ENCODE measurements at places on chromosomes 5 and 9. TPM values are rescaled to one million over a fixed set of nuclear protein-coding genes. Genes with fewer than 3 reads are reported as not detected.

DNA sequence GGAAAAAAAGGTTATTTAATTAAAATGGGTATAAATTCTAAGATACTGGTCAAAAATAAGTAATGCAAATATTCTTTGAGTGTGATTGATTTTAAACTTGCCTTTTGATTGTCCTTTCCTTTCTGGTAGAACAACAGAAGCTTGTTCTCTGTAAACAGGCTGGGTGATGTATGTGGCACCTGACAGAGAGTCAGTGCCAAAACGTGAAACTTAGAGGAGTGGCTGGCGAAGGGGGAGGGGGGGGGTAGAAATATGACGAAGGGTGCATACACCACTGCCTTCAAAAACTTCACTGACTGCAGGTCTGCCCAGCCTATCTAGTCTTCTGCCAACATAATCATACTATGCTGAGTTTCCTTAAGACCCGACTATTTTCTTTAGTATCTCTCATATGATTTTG lies 629.8 kb upstream of the SEMA6A start:
- no peaks in the 10 kb centered on the region for H3K36me3 ChIP-seq
- no peak overlapping the region for H3K4me3 ChIP-seq
- H3K4me1 ChIP-seq = no peaks in the 10 kb centered on the region
- DNase-seq = no peak

- H3K4me3 ChIP-seq = no peak overlapping the region
- no peak for DNase-seq
- no peaks in the 10 kb centered on the region for H3K4me1 ChIP-seq
- no peaks in the 10 kb centered on the region for H3K36me3 ChIP-seq
Measured at GRCh38 chr9:107694390-107694789, 204.8 kb upstream of the KLF4 start.

DNA sequence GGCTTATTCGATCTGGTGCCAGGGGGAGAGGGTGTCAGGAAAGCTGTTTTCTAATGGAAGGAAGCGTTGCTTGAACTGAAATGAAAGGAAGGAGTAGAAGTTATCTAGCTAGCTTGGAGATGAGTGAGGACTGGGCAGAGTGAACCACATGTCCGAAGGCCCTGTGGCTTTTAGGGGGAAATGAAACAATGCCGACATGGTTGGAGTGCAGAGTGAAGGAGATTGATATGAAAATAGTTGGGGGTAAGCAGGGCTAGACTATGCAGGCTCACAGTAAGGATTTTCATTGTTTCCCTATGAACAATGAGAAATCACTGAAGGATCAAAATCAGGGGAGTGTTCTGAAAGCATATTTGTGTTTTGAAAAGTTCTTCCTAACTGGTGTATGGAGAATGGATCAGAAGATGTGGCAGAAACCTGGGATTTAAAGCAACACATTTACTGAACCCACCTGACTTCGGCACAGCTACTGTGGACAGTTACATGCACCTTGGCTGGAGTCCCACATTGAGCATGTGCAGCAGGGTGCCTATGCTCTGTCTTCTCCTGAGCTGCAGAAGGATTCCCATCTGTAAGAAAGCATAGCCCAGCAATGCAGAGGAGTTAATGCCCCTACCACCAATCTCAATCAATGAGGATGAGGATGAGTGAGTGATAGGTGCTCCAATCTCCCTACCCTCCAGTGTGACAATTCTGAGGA lies 144.4 kb upstream of the TBCA start:
- H3K4me3 ChIP-seq = no peak overlapping the region
- H3K27ac ChIP-seq = no peak overlapping the region
- H3K36me3 ChIP-seq = no peaks in the 10 kb centered on the region
- no peaks in the 10 kb centered on the region for H3K27me3 ChIP-seq
- no peak for DNase-seq
- H3K4me1 ChIP-seq = no peaks in the 10 kb centered on the region

- H3K27me3 ChIP-seq = no peaks in the 10 kb centered on the region
- no peak for DNase-seq
- H3K27ac ChIP-seq = peak overlapping the region; percentile 96
- no peaks in the 10 kb centered on the region for H3K36me3 ChIP-seq
- peaks cover 67% of the 10 kb centered on the region for H3K4me1 ChIP-seq
- peak overlapping the region; percentile 74 for H3K4me3 ChIP-seq
Measured at GRCh38 chr5:150488519-150489359, 19.2 kb upstream of the NDST1 start.

DNA sequence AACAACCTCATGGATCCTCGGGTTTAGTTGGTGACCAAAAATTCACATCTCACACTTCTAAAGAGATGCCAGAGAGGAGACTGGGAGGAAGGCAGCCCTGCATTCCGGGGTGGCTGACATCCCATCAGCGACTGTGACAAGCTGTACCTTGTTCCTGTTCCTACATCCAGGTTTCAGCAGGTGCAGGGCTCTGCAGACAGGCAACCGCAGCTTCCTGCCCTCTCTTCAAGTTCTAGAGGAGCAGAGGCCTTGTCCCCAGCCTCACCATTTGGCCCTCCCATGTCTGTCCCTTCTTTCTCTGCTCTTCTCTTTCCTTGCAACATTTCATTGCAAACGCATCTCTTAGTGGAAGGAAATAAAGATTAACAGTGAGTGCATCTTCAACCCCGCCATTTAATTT lies 454.6 kb downstream of the IRX1 start:
- H3K4me1 ChIP-seq = no peaks in the 10 kb centered on the region
- no peak for DNase-seq
- H3K4me3 ChIP-seq = no peak overlapping the region
- no peaks in the 10 kb centered on the region for H3K36me3 ChIP-seq

DNA sequence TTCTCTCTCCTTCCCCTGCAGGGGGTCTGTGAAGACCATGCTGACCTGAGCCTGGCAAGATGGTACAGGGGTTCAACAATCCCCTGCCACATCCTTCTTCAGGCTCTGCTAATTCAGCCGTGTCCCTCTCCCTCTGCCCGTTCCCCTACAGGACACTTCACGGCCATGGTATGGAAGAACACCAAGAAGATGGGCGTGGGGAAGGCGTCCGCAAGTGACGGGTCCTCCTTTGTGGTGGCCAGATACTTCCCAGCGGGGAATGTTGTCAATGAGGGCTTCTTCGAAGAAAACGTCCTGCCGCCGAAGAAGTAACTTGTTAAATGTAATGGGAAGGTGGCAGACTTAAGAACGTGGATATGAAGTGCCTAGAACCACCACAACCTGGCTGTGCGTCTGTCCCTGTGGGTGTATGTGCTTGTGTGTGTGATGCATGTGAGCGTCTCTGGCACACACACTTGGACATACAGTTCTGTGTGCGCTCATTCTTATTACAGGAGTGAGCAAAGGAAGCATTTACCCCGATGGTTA lies 6.9 kb upstream of the CCIN start:
- no peak overlapping the region for H3K4me3 ChIP-seq

GRCh38 chr5:85049020-85049419 lies 664.3 kb upstream of the EDIL3 start:
- no peaks in the 10 kb centered on the region for H3K4me1 ChIP-seq
- no peak overlapping the region for H3K27ac ChIP-seq
- H3K27me3 ChIP-seq = no peaks in the 10 kb centered on the region
- H3K36me3 ChIP-seq = no peaks in the 10 kb centered on the region

DNA sequence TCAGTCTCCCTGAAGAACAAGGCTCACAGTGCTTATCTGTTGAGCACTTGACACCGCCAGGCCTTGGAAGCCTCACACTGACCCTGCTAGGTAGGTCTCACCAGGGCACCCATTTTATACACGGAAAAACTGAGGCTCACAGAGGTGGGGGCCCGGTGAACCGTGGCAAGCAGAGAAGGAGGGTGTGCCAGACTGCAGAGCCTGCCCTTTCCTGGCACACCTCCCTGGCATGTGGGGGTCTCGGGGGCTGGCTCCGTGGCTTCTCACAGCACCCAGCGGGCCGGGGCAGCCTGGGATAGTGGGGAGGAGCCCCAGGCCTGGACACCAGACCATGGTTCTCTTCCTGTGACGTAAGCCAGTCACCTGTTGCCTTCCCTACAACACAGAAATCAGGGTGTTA lies 53.7 kb upstream of the IER5L start:
- DNase-seq = peak; percentile 43
- H3K27ac ChIP-seq = no peak overlapping the region
- peaks cover 18% of the 10 kb centered on the region for H3K4me1 ChIP-seq

DNA sequence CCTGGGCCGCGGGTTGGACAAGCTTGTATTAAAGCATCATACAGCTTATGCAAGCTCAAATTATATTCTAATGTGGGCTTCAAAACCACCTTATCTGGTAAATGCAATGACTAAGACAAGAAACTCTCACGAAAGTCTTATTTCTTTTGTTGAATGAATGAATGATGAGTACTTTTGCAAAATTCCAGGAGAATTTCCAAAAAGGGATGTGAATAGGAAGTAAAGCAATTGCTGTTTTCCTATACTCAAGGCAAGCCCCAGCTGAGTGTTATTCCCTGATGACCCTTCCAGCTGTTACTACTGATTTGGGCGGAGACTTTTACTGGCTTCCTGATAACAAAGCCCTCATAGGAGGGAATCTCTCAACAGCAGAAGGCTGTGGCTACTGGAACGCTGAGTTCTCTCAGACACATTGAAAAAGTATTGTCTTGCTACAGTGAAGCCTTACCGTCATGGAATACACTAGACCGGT lies 162.8 kb downstream of the SREK1 start:
- H3K27ac ChIP-seq = no peak overlapping the region
- no peaks in the 10 kb centered on the region for H3K36me3 ChIP-seq
- H3K4me3 ChIP-seq = no peak overlapping the region
- H3K27me3 ChIP-seq = no peaks in the 10 kb centered on the region
- no peak for DNase-seq

DNA sequence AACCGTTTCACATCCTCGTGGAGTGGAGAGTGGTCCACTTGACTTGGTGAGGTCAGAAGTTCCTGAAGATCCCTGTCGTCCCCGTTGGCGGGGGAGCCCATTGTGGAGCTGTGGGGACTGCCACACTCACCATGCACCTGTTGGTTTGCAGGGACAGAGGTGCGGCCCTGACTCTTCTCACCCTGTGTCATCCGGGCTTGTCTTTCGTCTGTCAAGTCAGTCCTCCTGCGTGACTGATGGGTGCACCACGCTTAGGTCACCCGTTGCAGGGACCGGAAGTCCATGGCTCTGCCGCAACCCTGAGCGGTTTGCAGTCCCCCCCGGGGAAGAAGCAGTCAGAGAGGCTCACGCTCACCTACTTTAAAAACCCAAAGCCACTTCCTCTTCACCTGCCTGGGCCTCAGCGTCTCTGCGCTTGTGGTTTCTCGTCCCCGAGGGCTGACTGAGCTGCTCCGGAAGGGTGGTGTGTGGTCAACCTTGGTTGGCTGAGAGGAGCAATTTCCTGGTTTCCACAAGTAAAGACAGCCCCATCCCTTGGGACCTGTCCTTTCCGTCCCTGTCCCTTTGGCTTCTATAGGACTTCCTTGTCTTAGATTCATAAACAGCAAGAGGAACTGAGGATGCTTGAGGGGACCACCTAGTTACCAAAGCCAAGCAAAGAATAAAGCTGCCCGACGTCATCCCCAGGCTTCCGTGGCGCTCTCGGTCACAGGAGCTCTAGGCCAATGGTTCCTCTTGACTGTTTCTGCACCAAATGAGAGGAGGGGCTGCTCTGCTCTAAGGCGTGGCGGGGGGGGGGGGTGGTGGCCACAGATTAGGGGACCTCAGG lies 53.2 kb downstream of the USP20 start:
- no peaks in the 10 kb centered on the region for H3K36me3 ChIP-seq
- peaks cover 76% of the 10 kb centered on the region for H3K4me1 ChIP-seq
- peak; percentile 97 for DNase-seq

DNA sequence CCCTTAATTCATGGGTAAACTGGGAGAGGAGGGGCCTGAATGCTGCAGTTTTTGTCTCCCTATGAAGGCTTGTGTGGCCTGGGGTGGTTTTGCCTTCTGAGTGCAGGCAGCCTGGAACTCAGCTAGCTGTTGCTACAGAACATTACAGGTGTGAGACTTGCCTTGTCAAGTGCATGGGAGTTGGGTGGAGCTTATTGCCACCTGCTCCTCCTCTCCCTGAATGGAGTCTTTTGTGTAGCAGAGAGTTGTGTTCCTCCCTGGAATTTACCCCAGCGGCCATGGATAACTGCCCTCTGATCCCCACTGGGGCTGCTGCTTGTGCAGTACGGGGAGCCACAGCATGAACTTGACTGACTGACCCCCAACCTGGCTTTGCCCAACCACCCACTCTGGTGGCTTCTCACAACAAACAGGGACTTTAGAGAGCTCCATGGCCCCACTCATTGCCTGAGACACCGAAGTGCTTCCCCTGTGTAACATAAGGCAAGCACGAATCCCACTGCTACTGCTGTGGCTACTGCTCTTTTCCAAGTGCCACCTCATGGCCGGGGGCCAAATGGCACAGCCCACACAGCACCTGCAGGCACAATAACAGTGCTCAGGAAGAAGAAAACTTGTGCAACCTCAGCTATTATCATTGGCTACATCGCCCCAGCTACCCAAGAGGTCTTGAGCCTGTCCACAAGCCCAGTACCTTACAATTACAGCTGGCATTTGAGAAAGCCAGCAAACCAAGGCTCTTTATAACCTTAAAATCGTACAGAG lies 942.9 kb downstream of the CDH18 start:
- no peak overlapping the region for H3K4me3 ChIP-seq
- no peaks in the 10 kb centered on the region for H3K4me1 ChIP-seq
- H3K27me3 ChIP-seq = no peaks in the 10 kb centered on the region
- no peak for DNase-seq

DNA sequence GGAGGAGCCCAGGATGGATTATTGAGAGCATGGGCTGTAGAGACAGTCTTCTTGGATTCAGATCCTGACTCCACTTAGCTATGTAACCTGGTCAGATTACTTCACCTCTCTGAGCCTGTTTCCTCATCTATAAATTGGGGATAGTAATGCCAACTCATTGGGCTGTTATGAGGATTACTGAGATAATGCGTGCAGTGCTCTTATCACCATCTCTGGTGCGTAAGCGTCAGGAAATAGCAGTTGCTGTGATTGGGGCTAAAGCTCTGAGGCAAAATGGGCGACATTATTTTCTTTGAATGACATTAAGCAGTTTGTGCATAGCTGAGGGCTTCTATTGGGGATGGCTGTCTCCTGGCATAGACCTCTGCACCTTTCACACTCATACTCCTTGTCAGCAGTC lies 995 bp upstream of the MSMP start:
- peaks cover 31% of the 10 kb centered on the region for H3K36me3 ChIP-seq
- no peak overlapping the region for H3K4me3 ChIP-seq
- peak overlapping the region; percentile 96 for H3K27ac ChIP-seq

Gene SOHLH1
- total RNA-seq = not detected

- H3K27me3 ChIP-seq = no peaks in the 10 kb centered on the region
- DNase-seq = no peak
- H3K27ac ChIP-seq = no peak overlapping the region
- H3K36me3 ChIP-seq = no peaks in the 10 kb centered on the region
- no peaks in the 10 kb centered on the region for H3K4me1 ChIP-seq
Measured at GRCh38 chr9:75238311-75238976, 150.1 kb downstream of the OSTF1 start.

- no peak overlapping the region for H3K27ac ChIP-seq
- H3K4me3 ChIP-seq = no peak overlapping the region
- no peaks in the 10 kb centered on the region for H3K36me3 ChIP-seq
- H3K4me1 ChIP-seq = no peaks in the 10 kb centered on the region
- DNase-seq = no peak
Measured at GRCh38 chr5:160448886-160449285, 27.2 kb downstream of the PTTG1 start.
